ENCODE measurements at places on chromosomes 1 and 21.

DNA sequence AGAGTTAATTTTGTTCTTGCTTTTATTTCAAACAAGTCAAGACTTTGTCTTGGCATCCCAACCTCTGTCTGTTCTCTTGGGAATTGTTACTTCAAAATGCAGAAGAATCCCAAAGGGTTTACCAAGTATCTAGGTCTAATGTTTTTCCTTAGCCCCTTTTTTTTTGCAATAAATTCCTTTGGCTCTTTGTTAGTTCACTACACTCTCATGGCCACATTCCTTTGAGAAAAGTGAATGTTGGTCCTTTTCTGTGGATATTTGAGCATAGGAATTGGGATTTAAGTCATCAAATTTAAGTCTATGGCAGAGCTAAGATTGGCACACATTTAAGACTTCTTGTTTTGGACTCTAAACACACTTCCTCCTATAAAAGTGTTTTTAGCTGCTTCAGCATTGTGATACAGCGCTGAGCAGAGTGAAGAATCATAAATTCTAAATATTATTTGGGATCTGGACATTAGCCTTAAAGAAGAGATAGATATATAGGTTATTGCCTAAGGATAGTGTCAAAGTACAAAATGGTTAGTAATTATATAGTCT lies 1.9 kb downstream of the BTF3L4 start:
- DNase-seq = no peak

DNA sequence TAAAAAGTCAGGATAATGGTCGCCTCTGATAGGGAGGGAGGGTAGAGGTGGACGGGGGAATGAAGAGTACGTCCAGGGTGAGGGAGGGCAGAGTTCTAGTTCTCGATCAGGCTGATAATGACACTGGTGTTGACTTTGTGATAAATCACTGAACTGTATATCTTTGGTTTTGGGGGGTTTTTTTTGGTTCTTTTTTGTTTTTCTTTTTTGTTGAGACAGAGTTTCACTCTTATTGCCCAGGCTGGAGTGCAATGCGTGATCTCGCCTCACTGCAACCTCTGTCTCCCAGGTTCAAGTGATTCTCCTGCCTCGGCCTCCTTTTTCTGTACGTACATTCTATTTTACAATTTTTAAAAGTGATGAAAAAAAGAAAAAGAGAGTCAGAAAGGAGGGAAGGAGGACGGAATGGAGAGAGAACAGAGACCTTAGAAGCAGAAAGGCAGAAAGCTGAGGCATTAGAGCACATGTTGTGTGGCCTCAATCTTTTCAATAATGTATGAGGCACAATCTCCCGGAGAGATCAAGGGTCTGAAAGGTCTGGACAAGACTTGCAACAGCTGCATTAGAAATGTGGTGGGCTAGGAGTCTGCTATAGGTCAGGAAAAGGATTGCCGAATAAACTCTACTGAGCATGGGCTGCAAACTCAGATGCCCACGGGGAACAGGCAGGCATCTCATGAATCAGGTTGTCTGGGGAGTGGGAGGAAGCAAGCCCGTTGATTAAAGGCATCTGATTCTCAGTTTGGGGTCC lies 174.8 kb downstream of the TOMM20 start:
- DNase-seq = no peak

- no peak for DNase-seq
These were observed 32.2 kb downstream of the SLC30A7 start for GRCh38 chr1:100928128-100928527.

- no peak for DNase-seq
These were observed 26.9 kb upstream of the EXOSC10 start for GRCh38 chr1:11126569-11126968.

GRCh38 chr1:34684266-34684665 lies 70.6 kb upstream of the GJB5 start:
- DNase-seq = no peak

- DNase-seq = no peak
These were observed 711.2 kb downstream of the MRPL39 start for GRCh38 chr21:24895885-24896734.

- DNase-seq = peak; percentile 65
These were observed 25.4 kb upstream of the RGS16 start for GRCh38 chr1:182629499-182630096.

DNA sequence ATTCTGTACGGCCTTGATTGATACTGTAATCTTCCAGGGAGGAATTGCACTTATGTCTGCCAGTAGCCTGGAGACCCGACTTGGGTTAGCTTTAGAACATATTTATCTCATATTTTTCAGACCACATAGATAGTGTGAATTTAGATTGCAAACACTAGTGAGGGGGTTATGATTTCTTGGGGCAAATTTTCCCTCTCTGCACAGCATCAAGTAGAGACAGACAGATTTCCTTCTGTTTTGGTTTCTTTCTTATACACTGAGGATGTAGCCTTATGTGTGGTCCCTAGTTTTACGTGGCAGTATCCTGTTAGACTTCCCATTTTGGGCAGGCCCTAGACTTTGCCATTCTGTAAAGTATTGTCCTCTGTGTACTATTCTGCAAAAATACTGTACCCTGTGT lies 29.0 kb downstream of the SOAT1 start:
- no peak for DNase-seq

DNA sequence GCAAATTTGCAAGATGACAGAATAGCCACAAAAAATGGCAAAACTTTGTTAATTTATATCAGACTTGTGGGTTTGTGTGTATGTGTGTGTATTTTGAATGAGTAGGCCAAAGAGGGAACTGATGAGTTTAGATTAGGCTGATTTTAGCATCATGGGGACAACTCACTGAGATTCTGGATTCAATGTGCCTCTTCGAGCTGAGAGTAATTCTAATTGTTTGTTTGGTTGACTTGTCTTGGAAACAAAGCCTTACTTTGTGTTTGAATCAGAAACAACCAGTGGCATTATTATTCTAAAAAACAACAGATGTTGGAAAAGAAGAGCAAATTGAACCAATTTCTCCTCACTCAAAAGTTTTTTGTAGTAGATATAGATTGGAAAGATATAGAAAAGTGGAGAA lies 40.5 kb upstream of the C21orf91 start:
- no peak for DNase-seq

DNA sequence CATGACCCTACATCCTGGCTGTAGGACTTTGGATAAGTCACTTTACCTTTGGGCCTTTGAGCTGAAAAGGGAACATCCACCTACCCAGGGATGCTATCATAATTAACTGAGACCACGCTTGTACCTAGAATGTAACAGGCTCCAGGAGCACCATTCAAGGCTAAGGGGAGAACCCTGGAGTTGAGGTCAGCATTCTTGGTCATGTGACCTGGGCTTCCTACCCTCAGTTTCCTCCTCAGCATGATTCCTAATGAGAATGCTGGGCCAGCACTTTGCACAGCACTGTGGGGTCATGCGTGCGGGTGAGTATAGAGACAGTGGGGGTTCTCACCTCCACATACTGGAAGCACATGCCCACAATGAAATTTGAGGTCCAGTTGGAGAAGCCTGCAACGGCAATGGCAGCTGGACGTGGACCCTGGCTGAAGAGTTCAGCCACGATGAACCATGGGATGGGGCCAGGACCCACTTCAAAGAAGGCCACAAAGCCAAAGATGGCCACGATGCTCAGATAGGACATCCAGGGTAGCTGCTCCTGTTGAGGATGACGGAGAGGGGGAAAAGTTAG lies 31.3 kb downstream of the SLC2A1 start:
- no peak for DNase-seq

DNA sequence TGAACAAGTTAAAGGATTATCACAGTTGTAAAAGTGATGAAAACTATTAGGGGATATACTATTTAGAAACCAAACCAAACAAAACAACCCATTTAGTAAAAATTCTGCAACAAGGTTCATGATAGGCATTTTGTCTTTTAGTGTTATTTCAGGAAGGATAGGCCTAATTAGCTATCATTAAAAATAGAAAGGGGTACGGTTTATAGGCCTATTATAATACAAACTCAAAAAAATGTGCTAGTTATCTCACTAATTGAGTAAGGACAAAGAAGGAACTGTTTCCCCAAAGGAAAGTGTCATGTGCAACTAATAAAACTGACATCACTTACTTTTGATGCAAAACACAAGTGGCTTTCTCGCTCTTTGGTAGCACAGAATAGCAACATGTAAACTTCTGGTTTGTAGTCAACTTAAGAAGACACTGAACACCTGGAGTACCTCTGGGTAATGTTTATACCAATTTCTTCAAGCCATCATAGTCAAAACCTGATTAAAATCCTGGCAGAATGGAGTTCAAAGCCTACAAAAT lies 28.5 kb downstream of the SLC16A1 start:
- DNase-seq = no peak

- no peak for DNase-seq
These were observed 69.8 kb downstream of the TPR start for GRCh38 chr1:186304982-186305949.

DNA sequence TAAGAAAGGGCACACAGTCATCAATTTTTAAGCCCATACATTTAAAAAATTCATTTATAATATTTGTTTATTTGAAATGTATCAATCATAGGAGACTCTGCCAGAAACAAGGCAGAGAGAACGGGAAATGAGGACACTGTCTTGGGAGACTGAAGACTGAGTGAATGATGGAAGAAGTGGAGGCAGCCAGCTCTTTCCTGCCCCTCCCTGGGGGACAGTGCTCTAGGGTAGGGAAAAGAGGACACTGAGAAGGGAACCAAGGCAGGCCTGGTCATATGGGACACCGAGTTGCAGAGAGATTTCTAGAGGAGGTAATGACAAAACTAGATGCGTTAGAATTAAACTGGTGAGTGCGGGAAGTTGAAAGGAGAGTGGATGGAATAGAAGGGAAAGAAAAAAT lies 31.6 kb downstream of the EEIG2 start:
- DNase-seq = no peak

- DNase-seq = no peak
These were observed 64.1 kb upstream of the ACTL8 start for GRCh38 chr1:17690906-17691634.

DNA sequence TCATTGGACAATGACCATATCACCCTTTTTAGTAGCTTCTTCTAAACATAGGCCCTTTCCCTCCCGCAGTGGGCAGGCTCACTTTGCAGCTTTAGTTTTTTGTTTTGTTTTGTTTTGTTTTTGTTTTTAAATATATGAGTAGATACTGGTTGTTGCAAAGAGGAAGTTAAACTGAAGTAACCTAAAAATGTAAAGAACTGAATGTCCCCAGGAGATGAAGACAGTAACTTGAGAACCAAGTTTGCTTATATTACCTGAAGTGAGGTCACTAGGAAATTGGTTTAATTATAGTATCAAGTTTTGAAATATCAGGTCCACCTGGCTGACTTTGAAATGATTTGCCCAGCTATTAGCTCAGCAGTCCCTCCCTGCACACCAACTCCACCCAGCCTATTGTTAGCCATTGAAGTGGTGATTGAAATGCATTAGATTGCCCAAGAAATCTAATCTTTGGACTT lies 18.2 kb downstream of the SMAP2 start:
- DNase-seq = no peak

GRCh38 chr1:155127967-155128754 lies 485 bp downstream of the EFNA1 start:
- no peak for DNase-seq

- DNase-seq = peak; percentile 33
These were observed 34.1 kb upstream of the BTG2 start for GRCh38 chr1:203271018-203271743.

DNA sequence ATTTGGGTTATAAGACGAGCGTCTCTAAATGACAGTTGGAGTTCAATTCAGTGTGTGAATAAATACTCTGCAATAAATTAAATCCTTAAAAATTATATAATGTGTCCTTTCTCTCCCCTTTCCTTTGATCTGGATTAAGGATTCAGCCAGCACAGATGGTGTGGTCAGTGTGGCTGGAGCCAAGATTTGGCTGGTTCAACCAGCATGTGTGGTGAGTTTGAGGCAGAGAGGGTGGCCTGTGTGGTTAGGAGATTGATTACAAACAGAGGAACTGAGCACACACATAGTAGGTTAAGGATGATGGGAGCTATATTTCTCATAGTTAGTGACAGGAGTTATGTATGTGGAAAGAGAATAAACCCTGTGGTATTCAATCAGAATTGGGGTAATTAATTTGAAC lies 14.2 kb upstream of the AMIGO1 start:
- DNase-seq = no peak

DNA sequence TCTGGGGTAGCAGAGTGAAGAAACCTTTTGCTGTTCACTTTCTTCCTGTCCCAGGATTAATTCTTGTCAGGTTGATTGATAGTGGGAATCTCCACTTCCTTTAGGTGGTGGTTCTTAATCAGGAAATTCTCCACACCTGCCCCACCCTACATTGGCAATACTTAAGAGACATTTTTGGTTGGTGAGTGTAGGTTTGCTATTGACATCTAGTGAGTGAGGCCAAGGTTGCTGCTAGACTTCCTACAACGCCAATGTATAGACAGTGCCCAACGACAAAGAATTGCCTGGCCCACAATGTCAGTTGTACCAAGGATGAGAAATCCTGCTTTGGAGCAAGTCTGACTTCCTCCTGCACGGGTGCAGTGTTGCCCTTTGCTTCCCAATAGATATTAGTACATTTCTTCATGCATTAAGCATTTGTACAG lies 38.5 kb downstream of the MAP3K7CL start:
- DNase-seq = no peak

- DNase-seq = no peak
These were observed 700 bp upstream of the CACNA1S start for GRCh38 chr1:201112926-201113325.

GRCh38 chr1:154265586-154265985 lies 6.8 kb upstream of the HAX1 start:
- DNase-seq = no peak

DNA sequence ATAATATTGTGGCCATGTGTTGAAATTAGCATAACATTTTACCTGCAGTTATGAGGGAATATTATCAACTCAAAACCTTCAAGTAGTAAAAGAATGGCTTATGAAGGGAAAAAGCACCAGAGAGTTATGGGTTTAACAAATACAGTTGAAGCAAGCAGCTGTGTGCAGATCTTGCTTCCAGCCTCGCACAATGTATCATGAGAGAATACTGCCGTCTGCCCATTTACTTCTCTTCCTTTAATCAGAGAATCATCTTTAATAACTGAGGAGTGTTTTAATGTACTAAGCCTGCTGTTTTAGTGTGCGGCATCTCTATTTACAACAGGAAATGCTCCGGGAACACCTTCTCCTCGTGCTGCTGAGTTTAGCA lies 120.9 kb downstream of the ATG4C start:
- no peak for DNase-seq

GRCh38 chr1:2031546-2032540 lies 12.7 kb downstream of the GABRD start:
- no peak for DNase-seq
